GM13976 (cell line): ENCODE measurements at places on chromosomes 12 and 14.
A peak's percentile ranks its signal among the peaks of the same experiment; 100 is the strongest.

GRCh38 chr14:69101331-69101826 is 51.5 kb downstream of the DCAF5 start:
- DNase-seq, result peak; percentile 15

DNA sequence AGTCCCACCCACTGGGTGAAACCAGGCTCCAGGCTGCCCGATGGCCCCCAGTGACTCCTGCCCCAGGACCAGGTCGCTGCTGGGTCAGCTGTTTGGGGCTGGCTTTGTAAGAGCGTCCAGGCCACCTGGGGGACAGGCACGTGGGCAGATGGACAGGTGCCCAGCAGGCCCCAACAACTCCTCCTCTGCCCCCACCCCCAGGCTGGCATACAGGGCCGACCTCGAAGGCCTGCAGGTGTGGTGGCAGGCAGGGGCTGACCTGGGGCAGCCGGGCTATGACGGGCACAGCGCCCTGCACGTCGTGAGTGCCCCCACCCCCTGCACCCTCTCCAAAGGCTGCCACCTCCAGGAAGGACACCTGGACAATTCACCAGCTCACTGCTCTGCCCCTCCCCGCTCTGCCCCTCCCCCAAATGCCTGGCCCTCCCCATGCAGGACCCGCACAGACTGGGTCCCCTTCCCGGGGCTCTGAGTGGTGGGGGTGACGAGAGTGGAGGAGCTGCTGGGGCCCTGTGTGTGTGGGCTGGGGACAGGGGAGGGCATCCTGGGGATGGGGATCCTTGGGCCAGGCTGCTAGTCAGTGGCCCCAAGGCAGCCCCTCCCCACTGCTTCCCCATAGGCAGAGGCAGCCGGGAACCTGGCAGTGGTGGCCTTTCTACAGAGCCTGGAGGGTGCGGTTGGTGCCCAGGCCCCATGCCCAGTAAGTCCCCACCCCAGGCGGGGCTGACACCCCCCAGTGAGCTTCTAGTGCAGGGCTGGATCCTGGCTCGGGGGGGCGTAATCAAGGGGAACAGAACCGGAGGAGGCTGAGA is 26.0 kb downstream of the ASPG start:
- DNase-seq, result no peak

GRCh38 chr12:128820723-128821432 is 2.9 kb downstream of the SLC15A4 start:
- peak; percentile 78 for DNase-seq

GRCh38 chr12:94147991-94148738 is at the start of gene PLXNC1:
TSS of gene PLXNC1 (plus strand) at chr12:94148577. CDS start at chr12:94148972, 395 bp downstream.
- peak; percentile 88 for DNase-seq

DNA sequence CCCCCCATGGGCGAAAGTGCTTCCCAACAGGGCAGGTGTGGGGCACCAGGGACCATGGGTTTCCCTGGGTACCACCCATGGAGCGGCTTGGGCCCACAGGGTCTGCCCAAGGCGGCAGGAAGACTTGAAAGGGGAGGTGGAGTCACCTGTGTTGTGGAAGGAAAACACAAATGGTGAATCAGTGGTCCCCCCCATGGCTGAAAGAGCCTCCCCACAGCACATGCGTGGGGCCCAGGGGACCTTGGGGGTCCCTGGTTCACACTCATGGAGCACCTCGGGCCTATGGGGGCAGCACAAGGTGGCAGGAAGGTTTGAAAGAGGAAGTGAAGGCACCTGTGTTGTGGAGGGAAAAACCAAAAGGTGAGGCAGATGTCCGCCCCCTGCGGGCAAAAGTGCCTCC is 581.9 kb downstream of the ALG10 start:
- peak; percentile 7 for DNase-seq

DNA sequence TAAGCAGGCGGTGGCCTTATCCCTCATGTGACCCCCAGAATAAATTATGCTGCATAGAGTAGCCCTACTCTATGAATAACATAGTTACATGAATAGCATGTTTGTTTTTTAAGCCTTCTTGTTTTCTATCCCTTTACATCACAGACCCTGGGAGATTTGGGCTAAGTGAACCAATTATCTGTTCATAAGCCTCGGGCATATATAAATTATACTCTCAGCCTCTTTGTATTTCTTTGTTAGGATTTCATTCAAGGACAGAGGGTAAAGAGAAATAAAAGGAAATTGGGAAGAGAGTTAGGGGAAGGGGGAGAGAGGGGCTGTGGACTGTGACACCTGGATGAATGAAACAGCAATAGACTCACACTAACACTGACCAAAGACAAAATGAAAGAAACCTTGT is 35.3 kb upstream of the RTRAF start:
- DNase-seq, result no peak

GRCh38 chr12:68267892-68268396 is 14.5 kb upstream of the IL22 start:
- no peak for DNase-seq

GRCh38 chr12:46770501-46771183 is 55.2 kb downstream of the SLC38A4 start:
- no peak for DNase-seq

GRCh38 chr12:45726603-45727300 is 2.8 kb upstream of the ARID2 start:
- peak; percentile 35 for DNase-seq
